ENCODE measurements at places on chromosomes 11 and 22. TPM values are rescaled to one million over a fixed set of nuclear protein-coding genes. Genes with fewer than 3 reads are reported as not detected.

POU2AF2 gene
- not detected for total RNA-seq

DNA sequence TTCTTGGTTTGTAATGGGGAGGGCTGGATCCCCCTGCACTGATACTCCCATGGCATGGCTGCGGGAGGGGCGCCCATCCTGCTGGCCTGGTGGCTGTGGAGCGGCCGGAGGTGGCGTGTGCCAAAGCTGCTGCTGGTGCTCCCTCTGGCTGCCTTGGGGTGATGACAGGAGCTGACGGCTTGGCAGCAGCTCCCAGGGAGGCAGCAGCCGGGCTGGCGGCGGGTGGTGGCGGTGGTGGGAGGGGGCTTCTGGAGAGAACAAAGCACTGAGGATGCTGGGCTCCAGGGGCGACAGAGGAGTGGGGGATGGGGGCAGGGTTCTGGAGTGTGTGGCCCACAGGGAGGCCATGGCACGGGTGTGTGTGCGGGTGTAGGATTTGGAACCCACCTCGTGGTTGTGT is 11.4 kb upstream of the MPPED1 start:
- no peak for DNase-seq

DNA sequence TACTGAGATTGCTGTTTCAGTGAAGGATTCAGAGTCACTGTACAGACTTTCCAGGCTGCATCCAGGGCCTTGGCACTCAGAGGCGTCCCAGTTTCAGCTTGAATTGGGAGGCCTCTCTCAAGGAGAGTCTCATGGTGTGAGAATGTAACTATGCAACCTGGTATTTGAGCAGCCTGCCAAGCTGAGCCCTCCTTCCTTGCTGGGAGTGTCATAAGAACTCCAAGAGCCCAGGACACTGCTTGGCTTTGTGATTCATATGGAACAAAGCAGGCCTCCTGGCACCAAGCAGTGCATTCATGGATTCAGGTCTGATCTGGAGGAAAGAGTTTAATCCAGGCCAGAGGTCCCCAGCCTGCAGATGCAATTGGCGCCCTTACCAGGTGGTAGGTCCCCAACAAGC is 171.7 kb downstream of the DBX1 start:
- DNase-seq = no peak

DNA sequence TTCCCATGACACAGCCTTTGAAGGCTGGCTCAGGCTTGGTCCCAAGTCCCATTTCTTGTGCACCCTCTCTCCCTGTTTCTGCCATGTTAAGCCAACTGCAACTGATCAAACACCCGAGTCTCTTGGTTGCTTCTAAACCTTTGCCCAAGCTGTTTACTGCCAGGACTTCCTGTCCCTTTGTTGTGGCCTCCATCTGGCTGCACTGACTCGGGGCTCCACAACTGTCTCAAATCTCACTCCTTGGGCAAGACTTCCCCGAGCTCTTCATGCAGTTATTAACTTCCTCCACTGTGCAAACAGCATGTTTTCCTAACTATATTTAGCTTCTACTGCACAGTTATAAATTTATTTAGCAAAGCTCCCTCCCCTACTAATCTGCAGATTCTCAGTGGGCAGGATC is 4.3 kb downstream of the VPREB1 start:
- no peak for DNase-seq

DNA sequence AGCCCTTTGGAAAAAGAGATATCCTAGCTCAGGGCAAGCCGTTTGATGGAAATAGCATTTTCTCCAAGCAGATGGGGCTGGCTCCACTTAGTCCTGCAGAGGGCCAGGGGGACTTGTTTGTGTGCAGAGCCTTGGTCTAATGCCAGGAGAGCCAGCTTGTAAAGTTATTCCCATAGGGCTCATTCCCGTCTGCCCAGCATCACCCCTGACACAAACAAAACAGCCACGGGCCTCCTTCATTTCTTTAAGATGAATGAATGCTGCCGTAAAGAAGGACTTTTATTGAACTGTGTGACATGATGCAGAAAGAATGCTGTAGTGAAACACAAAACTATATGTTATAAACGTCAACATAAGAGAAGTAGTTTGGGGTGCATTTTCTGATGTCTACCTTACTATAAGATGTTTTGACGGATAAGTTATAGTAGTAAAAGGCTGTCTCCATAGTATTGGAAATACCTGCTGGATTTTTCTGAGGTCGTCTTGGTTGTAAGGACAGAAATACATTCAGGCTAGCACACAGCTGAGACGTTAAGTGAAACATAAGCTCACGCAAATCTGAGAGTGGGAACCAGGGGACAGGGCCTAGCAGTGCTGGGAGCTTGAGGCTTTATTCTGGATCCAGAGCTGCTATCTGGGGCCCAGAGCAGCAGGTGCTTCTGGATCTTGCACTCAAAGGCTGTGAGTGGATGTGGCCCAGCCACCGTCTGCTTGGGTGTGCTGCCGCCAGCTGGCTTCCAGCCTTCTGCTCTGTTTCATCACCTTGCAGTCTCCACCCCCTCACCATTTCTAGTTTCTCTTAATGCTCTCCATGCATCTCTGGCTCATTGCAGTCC is 53.3 kb downstream of the NCAM1 start:
- no peak for DNase-seq

- no peak for DNase-seq
These were observed 89.8 kb downstream of the APIP start for GRCh38 chr11:34826384-34826726.

DNA sequence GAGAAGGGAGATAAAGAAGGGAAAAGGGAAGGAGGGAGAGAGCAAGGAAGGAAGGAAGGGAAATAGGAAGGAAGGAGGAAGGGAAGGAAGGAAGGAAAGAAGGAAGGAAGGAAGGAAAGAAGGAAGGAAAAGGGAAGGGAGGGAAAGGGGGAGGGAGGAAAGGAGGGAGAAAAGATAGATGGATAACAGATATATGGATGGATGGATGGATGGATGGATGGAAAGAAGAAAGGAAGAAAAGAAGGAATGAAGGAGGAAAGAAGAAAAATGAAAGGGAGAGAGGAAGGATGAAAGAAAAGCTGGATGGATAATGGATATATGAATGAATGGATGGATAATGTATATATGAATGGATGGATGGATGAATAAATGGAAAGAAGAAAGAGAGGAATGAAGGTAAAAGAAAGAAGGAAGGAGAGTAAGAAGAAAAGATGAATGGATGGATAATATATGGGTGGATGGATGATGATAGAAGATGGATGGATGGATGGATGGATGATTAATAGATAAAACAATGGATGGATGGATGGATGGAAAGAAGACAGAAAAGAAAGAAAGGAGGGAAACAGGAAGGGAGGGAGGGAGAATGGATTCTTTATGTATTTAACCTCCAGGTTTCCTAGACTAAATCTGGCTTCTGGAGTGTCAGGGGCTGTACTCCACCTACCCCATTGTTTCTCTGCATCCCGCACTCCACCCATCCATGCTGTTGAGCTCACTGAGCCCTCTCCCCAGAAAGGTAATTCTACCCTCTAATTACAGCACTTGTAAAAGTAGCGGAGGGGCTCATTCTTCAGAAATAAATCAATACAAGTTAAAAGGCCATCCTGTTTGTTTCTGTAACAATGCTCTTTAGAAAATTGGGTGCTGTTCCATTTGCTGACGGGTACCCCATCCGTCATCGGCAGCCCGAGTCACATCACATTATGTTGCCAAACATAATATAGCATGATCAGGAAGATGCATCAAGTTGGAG is 506.1 kb downstream of the MIAT start:
- DNase-seq = no peak

GRCh38 chr11:11471201-11471600 is 118.2 kb upstream of the CSNK2A3 start:
- no peak for DNase-seq

SLC22A6 gene
- total RNA-seq = not detected

MUC6 gene
- total RNA-seq = not detected
